Foreskin fibroblast (primary cell): ENCODE measurements at places on chromosomes 1 and 21.

- DNase-seq: peak; percentile 55
Observed at GRCh38 chr1:98468111-98468717, 193.3 kb upstream of the SNX7 start.

GRCh38 chr1:226871636-226872327 lies 1.4 kb downstream of the PSEN2 start:
- no peak for DNase-seq

GRCh38 chr1:211480941-211481545 lies 10.9 kb downstream of the RD3 start:
- no peak for DNase-seq

GRCh38 chr1:228777236-228777635 lies 42.0 kb downstream of the RHOU start:
- DNase-seq: no peak

- DNase-seq: no peak
Observed at GRCh38 chr1:246435421-246436041, 71.5 kb downstream of the SMYD3 start.

DNA sequence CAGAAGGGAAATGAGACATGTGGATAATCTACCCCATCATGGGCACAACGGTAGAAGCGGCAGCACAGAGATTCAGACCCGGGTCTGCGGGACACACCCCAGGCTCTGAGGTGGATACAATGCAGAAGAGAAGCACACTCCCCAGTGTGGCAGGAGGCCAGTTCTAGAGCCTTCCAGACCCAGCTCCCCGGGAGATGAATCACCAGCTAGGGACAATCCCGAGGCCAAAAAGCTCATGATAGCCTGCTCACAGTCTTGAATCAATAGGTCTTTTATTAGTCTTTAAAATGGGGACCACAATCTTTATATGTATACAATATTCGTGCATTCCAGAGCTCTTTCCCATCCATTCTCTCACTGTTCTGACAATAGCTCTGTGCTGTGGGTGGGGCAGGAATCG lies 57.3 kb upstream of the DIRAS3 start:
- DNase-seq: peak; percentile 39

DNA sequence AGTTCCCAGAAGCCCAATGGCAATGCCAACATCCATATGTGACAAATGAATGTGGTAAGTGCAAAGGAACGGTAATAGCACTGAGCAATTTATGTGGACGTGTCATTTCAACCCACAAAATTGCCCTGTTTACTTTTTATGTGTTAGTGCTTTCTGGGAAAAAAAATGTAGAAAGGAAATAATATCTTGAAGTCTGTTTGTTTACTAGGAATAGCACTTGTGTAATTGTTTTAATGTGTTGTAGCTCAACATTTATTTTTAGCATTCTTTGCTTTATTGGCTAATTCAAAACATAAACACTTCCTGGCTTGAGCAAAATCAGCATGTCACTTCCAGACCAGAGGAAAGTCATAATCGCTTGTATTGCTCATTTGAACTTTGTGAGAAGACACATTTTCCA lies 224.8 kb upstream of the KCNK2 start:
- peak; percentile 44 for DNase-seq

DNA sequence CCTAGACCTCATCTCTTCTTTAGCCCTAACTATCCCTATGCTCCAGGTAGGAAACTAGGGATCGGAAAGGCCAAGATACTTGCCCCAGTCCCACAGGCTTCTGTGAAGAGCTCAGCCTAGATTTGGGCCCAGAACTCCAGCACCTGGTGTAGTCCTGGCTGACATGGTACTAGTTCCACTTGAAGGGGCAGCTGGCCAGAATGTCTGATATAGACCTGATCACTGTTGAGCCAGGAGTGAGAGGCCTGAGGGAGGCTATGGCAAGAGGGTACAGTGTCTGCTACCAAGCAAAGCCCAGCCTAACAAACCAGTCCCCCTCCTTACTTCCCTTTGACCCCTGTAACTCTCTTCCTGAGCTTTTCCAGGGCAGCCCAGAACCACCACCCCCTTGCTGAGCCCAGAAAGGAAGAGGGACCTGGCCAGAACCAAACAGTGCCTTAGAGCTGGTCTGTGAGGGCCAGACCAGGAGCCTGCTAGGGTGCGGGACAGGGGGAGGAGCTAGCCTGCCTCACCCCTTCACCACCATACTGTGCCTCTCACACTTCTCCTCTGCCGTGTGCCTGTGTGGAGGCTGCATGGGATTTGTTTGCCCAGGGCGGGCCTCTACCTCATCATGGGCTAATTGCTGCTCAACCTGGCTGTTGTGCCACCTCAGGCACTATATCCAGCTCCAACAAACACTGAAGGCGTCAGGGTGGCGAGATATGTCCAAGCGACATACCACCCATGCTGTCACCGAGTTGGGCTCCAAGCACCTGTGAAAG lies 10.9 kb downstream of the POMGNT1 start:
- no peak for DNase-seq

- DNase-seq: peak; percentile 27
Observed at GRCh38 chr1:22889213-22889827, 83.3 kb downstream of the LACTBL1 start.

DNA sequence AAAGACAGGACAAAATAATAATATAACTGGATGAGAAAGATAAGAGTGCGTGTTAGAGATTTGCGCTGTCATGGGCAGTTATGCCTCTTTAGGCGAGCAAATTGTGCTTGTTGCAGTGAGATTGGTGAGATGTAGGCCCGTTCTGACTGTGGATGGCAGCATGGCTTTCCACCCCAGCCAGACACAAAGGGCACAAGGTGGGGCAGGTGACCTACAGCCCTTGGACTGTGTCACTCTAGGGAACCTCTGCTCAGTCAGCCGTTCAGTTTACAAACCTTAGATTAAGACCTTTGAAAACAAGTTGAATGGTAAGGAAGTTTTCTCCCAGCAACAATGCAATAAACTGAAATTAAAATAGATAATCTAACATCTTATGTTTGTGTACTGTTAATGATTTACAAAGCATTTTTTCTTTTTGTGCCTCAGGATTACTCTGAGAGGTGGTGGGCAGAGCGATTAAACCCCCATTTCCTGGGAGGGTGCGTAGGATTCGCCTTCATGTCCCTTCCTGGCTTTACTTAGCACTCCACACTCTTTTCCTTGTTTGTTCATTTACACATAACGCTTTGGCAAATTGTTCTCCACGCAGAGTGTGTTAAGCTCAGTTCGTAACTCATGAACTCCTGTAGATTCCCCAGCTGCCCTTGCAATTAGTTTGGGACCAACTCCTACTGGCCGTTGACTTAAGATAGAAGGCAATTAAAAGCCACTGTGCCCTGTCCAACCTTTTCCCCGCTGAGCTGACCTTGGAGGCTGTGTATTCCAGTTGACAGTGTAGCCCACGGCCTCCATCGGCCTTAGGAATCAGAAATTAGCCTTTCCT lies 58.1 kb upstream of the IGSF5 start:
- no peak for DNase-seq

DNA sequence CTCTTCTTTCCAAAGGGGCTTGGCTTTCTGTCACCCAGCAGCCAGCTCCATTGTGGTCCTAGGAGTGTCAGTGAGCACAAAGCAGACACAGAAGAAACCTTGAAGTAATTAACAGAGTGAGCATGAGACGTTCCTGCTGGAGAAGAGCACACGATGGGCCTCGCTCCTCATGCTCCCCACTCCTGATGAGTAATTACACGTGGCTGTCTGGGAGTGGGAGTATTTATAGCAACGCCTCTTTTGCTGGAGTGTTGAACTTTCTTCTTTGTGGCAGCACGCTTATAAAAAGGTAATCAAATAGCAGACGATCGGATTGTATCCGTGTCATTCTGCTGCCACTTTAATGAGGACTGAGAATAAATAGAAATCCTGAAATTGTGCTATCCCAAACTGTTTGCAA lies 185.8 kb downstream of the CAMTA1 start:
- no peak for DNase-seq

GRCh38 chr1:28027238-28027637 lies 61.2 kb downstream of the EYA3 start:
- no peak for DNase-seq

DNA sequence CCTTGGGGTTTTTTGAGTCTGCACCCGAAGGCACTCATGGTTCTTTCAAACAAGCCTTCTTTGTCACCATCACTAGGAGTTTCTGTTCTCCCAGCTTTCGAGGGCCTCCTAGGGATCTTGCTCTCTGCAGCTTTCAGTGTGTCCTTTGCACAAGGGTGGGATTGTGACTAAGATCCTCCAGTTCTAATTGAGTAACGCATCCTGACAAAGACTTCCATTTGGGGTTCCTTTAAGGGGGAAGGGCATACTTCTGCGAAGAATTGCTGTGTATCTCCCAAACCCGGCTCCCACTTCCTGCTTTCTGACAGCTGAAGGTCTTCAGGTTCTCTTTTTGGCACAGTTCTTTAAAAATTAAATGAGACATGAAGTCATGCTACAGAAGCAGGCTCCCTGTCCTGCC lies 139.4 kb downstream of the EDEM3 start:
- no peak for DNase-seq
